NCI-H1092 (cell line): ENCODE measurements at places on chromosomes 16 and 17.

DNA sequence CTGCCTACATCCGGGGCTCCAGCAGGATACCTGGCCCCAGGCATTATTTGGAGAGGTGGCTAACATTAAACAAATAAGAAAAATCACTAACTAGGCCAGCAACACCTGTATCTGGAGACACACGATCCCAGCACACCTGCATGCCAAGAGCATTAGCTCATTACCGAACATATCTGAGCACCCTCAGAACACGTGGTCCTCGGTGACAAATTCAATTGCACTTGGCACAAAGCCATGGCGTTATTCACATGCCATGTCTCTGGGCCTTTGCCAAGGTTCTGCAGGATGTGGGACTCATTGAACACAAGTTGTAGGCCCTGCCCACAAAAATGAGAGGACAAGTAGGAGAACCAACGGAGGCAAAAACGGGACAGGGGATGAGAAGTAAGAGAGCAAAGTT, 552.3 kb downstream of the TOX3 start:
- peak; percentile 67 for DNase-seq

DNA sequence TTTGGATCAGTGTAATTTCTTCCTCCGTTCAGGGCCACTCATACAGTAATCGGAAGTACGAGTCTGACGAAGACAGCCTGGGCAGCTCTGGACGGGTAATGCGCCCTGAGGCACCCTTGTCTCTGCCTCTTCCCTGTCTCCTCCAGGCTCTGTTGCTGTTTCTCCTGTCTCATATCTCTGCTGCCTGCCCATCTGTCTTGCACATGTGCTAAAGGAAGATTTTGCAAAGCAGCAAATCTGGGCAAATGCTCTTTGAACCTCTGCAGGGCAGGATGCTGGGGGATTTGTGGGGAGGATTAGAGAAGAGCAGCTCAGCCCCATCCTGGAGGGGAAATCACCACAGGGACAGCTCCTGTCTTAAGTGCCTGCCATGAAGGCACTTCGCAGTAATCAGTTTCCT, 32.4 kb upstream of the POLR3E start:
- DNase-seq = no peak

DNA sequence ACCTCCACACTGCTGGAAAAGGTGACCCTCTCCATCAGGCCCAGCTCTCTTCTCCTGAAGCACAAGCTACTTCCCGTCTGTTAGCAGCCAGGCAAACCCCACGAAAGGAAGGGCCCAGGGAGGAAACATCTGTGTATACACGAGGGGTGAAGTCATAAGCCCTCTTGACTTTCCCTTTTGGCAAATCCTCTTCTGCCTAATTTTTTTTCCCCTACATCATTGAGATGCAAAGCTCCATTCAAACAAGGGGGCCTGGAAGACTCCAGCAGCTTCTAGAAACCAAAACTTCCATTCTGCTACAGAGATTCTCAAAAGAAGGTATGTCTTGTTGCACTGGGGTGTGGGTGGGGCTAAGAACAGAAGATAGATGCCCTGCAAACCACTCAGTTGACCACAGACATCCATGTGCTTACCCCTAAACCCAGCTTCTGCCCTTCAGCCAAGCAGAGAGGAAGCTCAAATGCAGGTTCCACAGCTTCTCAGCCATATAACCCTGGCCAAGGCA, 145.6 kb upstream of the RCVRN start:
- DNase-seq = no peak

DNA sequence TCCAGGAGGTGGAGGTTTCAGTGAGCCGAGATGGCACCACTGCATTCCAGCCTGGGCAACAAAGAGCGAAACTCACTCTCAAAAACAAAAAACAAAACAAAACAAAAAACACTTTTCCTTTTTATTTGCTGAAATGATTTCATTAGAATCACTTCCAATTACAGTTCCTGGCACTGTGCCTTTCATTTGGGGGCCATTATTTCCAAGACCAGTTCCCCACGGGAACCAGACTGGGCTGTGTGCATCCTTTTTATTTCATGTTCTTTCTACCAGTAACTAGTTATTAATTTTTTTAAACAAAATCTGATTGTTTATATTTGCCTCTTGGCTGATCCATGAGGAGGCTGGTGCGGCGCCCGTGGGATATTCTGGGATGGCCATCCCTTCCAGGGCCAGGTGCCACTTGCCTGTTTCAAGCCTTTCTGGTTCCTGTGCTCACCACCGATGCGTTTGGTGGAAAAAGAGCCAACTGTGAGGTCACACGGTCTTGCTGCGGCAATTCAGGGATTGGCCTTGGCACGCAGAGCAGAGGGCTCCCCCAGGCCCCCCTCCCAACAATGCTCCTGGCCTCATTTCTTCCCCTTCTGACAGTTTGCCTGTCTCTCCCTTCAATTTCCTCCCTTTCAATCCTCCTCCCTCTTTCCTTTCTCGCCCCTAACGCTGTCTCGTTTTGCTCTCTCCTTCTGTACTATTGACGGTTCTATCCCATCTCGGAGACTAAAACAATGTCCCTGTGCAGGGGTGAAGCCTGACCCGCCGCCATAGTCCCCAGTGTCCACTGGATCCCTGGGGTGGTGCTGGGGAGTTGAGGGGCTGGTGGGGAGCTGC, 13.4 kb downstream of the UBALD1 start:
- DNase-seq = peak; percentile 49

DNA sequence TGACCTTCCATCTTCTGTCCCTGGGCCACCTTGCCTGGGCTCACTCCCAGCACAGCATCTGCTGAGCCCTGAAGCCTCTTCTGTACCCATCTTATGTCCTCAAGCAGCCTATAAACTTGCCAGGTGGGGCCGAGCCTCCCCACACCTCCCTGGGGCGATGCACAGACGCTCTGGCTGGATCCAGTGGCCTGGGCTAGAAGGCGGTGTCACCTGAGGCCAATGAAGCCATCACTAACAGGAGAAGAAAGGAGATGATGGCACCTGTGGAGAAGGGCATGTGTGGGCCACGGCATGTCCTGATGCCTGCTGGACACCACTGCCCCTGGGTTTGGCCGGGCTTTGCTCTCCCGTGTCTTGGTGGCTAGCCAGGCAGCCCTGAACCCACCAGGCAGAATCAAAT, 45.5 kb downstream of the PEMT start:
- DNase-seq = no peak

DNA sequence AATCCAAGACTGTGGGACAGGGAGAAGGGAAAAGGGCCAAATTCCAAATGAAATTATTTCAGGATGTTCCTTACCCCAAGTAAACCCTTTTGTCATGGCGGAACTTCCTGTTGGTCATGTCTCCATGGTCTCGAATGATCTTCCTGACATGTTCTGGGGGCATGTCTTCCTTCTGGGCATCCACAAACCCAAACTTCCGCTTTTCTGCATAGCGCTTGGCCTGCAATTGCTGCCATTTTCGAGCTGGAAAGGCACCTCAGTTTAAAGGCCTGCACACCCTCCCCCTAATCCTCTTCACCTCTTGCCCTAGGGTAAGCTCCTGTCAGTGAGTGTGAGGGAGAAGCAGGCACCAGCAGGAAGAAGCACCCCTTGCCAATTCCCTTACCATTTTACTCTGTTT, 1.2 kb downstream of the PRPF8 start:
- DNase-seq = no peak

DNA sequence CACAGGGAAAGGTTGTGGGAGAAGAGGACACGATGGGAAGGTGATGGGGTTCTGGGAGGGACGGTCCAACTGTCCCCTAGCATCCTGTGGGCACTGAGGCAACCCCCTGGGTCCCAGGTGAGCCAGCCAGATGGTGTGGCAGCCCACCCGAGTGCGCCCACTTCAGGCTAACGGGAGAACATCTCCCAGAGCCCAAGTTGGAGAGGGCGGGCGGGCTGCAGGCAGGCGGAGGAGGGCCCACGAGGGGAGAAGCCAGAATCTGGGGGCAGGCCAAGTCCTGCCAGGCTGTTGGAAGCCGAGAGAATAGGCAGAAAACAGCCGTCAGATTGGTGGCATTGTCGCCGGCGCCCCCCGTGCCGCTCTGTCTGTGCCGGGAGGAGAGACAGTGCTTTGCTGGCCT, 13.8 kb upstream of the ABCC3 start:
- peak; percentile 13 for DNase-seq

- DNase-seq = no peak
These were observed 36.7 kb downstream of the HNF1B start for GRCh38 chr17:37708008-37708615.

DNA sequence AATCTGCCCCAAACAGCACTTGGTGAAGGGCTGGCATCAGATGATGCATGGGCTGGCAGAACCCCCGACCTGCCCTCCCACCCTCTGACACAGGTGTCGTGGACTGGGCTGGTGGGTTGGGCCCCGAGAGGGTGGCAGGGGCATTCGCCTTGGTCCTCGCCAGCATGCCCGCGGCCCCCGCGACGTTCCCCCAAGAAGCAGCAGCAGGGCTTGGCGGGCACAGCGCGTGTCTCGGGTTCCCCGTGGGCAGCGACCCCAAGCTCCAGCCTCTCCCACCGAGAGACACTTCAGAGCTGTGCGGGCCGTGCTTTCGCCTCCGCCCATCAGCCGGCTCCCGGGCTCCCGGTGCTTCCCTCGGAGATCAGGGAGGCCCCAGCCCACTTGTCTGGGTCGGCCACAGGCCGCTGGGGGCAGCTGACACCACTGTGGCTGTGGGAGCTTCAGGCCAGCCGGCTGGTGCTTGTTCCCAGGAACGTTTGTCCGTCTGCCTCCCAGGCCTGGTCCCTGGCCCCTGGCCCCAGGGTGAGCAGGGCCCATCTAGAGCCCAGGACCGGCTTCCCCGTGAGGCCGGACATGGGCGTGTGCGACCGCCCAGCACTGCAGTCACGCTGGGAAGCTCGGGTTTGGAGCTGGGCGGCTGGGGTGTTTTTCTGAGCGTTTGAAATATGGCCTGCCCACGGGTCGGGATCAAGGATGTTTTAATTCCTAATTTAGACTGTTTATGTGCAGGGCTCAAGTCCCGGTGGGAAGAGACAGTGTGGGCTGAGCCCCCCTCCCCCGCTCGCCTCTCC, 16.6 kb downstream of the CACNA1H start:
- DNase-seq = no peak

DNA sequence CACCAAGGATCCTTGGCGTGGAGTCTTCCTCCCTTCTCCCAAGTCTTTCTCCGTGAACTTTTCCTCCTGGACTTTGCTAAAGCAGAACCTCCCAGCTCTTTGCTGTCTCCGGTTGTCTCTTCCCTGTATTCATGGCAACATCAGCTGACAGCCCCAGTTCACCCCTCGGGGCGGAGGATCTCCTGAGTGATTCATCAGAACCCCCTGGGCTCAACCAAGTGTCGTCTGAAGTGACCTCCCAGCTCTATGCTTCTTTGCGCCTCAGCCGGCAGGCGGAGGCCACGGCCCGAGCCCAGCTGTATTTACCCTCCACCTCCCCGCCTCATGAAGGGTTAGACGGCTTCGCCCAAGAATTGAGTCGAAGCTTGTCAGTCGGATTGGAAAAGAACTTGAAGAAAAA, 943 bp downstream of the CNTROB start:
- DNase-seq = no peak

DNA sequence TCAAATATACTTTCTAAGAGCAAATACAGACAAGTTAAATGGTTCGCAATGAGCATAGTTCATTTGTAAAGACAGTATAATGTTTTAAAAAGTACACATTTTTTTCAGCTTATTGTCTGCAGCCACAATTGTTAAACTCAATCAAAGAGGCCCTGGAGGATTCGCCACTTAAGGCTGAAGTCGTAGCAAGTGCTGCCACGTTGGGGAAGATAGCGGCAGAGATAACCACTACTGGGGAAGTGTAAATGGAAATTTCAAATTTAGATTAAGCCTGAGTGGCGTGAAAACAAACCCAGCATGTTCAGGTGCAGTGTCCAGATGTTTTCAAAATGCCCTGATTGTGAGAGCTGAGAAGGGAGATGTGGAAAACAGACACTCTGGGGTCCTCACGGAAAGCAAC, 8.4 kb downstream of the PMP22 start:
- DNase-seq = no peak

GRCh38 chr16:58063377-58064076, 38.0 kb downstream of the MMP15 start:
- DNase-seq = no peak

DNA sequence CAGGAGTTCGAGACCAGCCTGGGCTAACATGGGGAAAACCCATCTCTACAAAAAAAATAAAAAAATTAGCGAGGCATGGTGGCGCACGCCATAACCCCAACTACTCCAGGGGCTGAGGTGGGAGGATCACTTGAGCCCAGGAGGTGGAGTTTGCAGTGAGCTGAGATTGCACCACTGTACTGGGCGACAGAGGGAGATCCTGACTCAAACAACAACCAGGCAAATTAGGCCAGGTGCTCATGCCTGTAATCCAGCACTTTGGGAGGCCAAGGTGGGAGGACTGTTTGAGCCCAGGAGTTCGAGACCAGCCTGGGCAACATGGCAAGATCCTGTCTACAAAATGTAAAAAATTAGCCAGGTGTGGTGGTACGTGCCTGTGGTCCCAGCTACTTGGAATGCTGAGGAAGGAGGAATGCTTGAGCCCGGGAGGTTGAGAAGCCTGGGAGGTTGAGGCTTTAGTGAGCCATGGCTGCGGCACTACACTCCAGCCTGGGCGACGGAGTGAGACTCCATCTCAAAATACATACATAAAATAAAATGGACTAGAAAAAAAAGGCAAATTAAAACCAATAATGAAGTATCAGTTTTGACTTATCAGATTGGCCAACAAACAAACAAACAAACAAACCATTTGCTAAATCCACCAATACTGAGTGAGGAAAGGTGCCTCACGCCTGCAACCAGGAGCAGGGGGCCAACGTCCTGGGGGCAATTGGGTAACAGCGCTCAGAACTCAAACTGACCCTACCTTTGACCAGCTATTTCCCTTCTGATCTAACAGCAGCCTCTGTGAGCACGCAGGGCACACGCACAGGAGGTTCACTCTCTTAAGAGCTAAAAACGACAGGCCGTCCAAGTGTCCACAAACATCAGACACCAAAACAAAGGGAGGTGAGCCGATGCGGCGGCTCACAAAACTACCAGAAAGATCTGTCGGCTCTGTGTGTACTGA, 19.4 kb upstream of the FASN start:
- DNase-seq = no peak

- no peak for DNase-seq
These were observed 44.3 kb downstream of the IGF2BP1 start for GRCh38 chr17:49041527-49041926.

DNA sequence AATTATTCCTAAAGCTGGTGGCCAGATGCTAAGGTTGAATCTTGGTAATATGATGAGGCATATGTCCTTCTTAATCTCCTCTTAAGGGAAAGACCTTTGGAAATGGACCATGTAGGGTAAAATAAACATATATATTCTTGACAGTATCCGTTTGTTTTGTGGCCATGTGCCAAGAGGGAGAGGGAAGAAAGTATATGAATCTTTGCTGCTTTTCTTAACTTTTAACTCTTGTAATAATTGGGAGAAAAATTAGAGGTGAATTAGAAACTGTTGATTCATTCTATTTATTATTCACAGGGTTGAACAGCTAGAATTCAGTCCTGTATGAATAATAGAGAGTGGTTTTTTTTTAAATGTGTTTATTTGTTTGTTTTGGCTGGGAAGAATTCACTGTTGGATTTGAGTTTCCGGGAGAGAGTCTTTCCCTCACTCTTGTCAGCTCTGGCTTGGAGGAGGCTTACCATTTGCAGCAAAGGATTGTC, 31.6 kb downstream of the AATF start:
- no peak for DNase-seq

- DNase-seq = no peak
These were observed 410.4 kb downstream of the CPPED1 start for GRCh38 chr16:12393239-12393638.

GRCh38 chr17:28926786-28927185, 23.9 kb upstream of the DHRS13 start:
- no peak for DNase-seq
